ENCODE measurements at places on chromosomes 2 and 18. TPM values are rescaled to one million over a fixed set of nuclear protein-coding genes. Genes with fewer than 3 reads are reported as not detected.

Gene THADA
- total RNA-seq, result 59.7 TPM

Gene LRRFIP1
- total RNA-seq, result 201 TPM

Gene LOXHD1
- total RNA-seq, result not detected

Gene IL1A
- total RNA-seq, result not detected

Gene DPP4
- 11.2 TPM for total RNA-seq

Gene HOXD9
- not detected for total RNA-seq

Gene ANKRD30BL
- total RNA-seq, result not detected

Gene C2orf80
- total RNA-seq, result not detected

Gene IWS1
- total RNA-seq, result 106 TPM

Gene INPP5D
- 42.0 TPM for total RNA-seq

Gene GALNT5
- 2.2 TPM for total RNA-seq

Gene ADNP2
- total RNA-seq, result 22.9 TPM

Gene CCDC85A
- total RNA-seq, result 3.2 TPM

Gene DSC2
- total RNA-seq, result 11.2 TPM

Gene IL36G
- not detected for total RNA-seq

Gene SLC8A1
- total RNA-seq, result 12.3 TPM

Gene KANSL3
- 57.2 TPM for total RNA-seq

Gene HRH4
- total RNA-seq, result 0.37 TPM

Gene RAB27B
- 102 TPM for total RNA-seq

Gene C2orf74
- total RNA-seq, result not detected

Gene GKN2
- total RNA-seq, result not detected

Gene C1D
- total RNA-seq, result 101 TPM

Gene PTCD3
- total RNA-seq, result 158 TPM

Gene LRRC30
- not detected for total RNA-seq

Gene CTNNA2
- not detected for total RNA-seq

Gene REG1B
- not detected for total RNA-seq

Gene ZNF512
- 8.4 TPM for total RNA-seq
